Gastrocnemius medialis (tissue), 4 donors: ENCODE measurements at places on chromosomes 7 and 10. TPM values are rescaled to one million over a fixed set of nuclear protein-coding genes. Genes with fewer than 3 reads are reported as not detected.

Gene FAM24B
- total RNA-seq, result not detected

Gene KCNMA1
- total RNA-seq, result 96.5 TPM

Gene PNLIPRP2
- total RNA-seq, result not detected

Gene FMC1
- total RNA-seq, result 32.5 TPM

Gene CYP3A7
- 0.26 TPM for total RNA-seq

Gene COL13A1
- 2.3 TPM for total RNA-seq

Gene TMEM236
- 0.71 TPM for total RNA-seq

Gene NODAL
- not detected for total RNA-seq

Gene MRM2
- 41.7 TPM for total RNA-seq

Gene GPR26
- total RNA-seq, result not detected

GRCh38 chr7:37356911-37357636 lies 91.6 kb downstream of the ELMO1 start:
- H3K36me3 ChIP-seq, result no peaks in the 10 kb centered on the region
- peak overlapping the region; percentile 74 for H3K27ac ChIP-seq
- DNase-seq, result no peak
- H3K4me1 ChIP-seq, result peaks cover 37% of the 10 kb centered on the region

DNA sequence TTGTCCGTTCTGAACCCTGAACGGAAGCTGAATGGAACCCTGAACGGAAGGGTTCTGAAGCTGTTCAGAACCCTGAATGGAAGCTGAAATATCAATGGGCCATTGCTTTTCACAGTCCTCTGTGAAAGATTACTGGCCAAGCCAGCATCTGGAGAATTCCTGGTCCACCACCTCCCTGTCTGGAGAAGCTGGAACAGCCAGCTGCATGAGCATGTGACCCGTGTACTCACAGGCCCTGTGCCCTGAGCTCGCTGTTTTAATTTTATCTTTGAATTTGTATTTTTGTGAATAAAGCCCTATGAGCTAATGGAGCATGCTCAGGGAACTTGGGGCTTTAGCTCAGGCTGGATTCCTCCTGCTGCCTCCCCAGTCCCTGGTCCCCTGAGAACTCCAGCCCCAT lies 37.2 kb downstream of the HTRA1 start:
- H3K4me1 ChIP-seq, result peaks cover 18% of the 10 kb centered on the region
- no peaks in the 10 kb centered on the region for H3K27me3 ChIP-seq
- no peak for DNase-seq
- no peak overlapping the region for H3K4me3 ChIP-seq

GRCh38 chr7:141045126-141045841 lies 28.6 kb upstream of the TMEM178B start:
- H3K4me3 ChIP-seq, result no peak overlapping the region
- H3K27ac ChIP-seq, result no peak overlapping the region
- H3K36me3 ChIP-seq, result no peaks in the 10 kb centered on the region
- DNase-seq, result no peak
- no peaks in the 10 kb centered on the region for H3K27me3 ChIP-seq
- no peaks in the 10 kb centered on the region for H3K4me1 ChIP-seq

DNA sequence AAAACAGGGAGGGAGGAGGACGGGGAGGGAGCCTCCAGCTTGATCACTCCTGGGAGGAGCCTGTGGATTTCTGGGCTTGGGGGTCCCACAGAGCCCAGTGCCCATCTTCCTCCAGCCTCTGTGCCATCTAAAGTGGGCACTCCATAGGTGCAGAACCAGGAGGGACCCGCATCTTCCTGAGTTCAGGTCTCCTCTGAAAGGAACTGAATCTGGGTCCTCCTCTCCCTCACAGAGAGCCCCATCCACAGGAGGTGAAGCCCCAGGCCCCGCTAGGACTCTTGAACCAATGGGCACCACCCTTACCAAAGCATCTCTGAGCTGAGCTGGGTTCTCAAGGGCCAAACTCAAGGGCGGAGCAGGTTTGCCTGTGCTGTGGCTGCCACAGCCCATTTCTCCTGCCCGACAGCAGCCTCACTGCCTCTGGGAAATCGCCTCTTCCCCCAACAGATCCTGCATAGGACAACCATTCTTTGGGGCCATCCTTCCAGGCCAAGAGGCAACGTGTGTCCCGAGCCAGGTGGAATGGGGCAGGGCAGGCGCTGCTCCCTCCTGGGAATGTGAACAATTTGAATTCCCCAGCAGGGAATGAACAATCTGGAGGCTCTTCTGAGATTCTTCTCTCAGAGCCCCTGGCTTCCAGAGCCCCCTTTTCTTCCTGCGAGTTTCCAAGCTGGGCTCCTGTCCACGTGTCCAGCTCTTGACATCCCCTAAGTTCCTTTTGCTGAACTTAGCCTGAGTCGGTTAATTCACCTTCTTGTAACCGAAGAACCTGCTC lies 411.0 kb upstream of the FOXK1 start:
- DNase-seq, result no peak
- H3K27ac ChIP-seq, result no peak overlapping the region
- H3K27me3 ChIP-seq, result no peaks in the 10 kb centered on the region
- H3K4me1 ChIP-seq, result no peaks in the 10 kb centered on the region
- no peak overlapping the region for H3K4me3 ChIP-seq

- no peak overlapping the region for H3K27ac ChIP-seq
- H3K4me3 ChIP-seq, result no peak overlapping the region
- no peaks in the 10 kb centered on the region for H3K27me3 ChIP-seq
These were observed 155.2 kb upstream of the GNAI1 start for GRCh38 chr7:79979437-79979836.

DNA sequence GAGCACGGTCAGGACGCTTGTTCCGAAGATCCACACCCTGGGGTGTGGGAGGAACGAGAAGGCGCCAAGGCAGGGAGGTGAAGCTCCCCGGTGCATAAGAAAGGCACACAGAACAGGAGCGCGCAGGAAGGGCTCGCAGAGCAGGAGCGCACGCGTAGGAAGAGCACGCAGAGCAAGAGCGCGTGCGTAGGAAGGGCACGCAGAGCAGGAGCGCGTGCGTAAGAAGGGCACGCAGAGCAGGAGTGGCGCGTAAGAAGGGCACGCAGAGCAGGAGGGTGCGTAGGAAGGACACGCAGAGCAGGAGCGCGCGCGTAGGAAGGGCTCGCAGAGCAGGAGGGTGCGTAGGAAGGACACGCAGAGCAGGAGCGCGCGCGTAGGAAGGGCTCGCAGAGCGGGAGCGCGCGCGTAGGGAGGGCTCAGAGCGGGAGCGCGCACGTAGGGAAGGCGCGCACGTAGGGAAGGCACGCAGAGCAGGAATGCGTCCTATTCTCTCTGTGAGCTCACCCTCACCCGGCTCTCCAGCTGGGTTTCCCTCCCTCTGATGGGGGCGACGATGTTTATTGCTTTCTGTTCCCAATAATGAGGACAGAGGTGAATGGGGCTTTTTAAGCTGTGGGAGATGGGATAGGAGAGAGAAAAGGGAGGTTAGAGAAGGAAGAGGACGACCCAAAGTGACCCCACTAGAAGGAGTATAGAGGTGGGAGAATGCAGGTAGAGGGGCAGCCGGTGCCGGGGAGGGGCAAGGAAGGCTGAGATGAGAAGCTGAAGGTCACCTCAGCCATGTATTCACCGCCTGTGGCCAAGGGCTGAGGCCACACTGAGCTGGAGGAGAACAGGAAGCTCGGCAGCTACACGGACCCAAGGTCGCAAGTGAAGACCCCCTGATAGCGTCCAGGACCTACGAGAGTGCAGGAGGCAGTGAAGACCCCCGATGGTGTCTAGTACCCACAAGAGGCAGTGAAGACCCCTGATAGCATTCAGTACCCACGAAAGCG lies 423.2 kb downstream of the PTPRN2 start:
- no peak overlapping the region for H3K27ac ChIP-seq
- no peaks in the 10 kb centered on the region for H3K4me1 ChIP-seq
- no peaks in the 10 kb centered on the region for H3K36me3 ChIP-seq
- DNase-seq, result no peak

DNA sequence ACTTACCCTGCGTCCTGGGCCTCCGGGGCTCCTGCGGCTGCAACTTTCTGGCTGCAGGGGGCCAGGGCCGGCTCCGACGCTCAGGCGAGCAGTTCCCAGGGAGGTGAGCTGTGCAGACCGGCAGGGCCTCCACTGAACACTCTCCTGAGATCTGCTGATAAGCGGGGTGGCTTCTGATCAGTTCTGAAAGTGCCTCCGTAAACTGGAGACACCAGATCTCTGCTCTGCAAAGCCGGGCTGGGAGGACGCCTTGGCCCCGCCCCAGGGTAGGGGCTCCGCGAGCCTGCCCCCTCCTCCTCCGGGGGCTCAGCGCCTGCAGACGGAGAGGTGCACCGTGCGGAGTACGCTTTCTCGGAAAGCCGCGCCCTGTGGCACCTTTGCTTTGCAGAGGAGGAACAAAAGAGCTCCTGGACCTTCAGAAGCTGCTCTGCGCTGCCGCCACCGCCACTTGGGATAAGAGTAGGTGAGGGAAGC lies 141.3 kb upstream of the VKORC1L1 start:
- no peaks in the 10 kb centered on the region for H3K4me1 ChIP-seq
- H3K27me3 ChIP-seq, result no peaks in the 10 kb centered on the region
- H3K4me3 ChIP-seq, result no peak overlapping the region
- no peaks in the 10 kb centered on the region for H3K36me3 ChIP-seq
- DNase-seq, result no peak
- H3K27ac ChIP-seq, result no peak overlapping the region

DNA sequence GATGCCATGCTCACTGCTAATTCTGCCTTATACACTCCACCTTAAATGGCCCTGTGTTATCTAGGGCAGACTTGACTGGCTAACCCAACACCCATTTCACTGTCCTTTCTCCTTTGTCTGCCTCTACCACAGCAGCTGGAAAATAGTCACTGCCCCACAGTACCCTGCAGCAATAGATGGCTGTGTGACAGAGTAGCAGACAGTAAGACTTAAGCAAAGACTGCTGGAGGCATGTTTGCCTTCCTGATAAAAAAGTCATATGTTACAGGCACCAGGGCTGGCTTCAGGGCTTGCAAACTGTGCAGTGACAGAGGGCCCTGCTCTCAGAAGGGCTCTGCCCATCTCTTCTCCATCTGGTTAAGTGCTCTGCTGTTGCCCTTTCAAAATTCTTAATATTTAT lies 332.6 kb upstream of the GHITM start:
- H3K36me3 ChIP-seq, result no peaks in the 10 kb centered on the region
- H3K27me3 ChIP-seq, result no peaks in the 10 kb centered on the region
- H3K27ac ChIP-seq, result no peak overlapping the region

DNA sequence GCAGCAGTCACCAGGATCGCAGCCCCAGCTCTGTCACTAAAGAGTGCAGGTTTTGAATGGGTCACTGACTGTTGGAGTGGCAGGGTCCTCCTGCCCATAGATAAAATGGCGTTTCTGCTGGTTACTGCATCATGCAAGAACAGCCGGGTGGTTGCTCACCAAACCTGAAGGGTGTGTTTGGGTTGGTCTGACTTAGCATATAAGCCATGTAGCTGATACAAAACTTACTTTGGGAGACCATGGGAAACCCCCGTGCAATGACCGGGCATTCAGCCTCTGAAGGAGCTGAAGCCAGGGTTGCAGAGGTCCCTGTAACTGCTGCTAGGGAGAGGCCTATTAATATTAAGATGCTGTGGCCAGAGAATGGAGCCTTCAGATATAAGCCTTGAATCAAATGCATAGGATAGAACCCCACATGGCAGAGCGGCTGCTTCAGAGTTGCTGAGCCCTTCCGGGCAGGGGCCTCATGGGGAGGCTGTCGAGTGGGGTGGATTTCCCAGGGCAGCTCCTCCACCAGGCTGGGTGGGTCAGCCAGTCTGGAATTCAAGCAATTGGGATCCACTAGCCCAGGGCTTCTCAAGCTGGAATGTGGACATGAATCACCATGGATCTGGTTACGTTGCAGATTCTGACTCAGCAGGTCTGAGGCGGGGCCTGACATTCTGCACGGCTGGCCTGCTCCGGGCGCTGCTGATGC lies 70.9 kb upstream of the CTBP2 start:
- H3K36me3 ChIP-seq, result no peaks in the 10 kb centered on the region
- no peak overlapping the region for H3K27ac ChIP-seq
- H3K27me3 ChIP-seq, result no peaks in the 10 kb centered on the region
- DNase-seq, result peak; percentile 16
- no peak overlapping the region for H3K4me3 ChIP-seq

DNA sequence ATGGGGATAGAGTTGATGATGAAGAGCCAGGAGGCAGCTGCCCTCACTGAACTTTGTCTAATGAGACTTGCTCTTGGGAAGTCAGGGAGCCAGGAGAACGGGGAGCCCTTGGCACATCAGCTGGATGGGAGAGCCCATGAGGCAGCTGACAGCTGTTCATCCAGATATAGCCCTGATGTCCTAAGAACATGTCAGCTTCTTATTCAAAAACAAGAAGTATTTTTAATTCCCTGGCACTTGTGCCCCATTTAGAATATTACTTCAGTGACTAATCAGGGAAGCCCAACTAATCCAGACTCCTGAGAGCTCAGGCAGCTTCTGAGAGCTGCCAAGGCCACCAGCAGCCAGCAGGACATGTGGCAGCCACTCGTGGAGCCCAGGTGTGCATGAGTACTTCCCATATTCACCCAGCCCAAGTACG lies 363.4 kb downstream of the GRID1 start:
- H3K27me3 ChIP-seq, result no peaks in the 10 kb centered on the region
- H3K4me1 ChIP-seq, result peaks cover 12% of the 10 kb centered on the region
- no peaks in the 10 kb centered on the region for H3K36me3 ChIP-seq
- H3K4me3 ChIP-seq, result no peak overlapping the region
- peak overlapping the region; percentile 40 for H3K27ac ChIP-seq
- DNase-seq, result peak; percentile 53

DNA sequence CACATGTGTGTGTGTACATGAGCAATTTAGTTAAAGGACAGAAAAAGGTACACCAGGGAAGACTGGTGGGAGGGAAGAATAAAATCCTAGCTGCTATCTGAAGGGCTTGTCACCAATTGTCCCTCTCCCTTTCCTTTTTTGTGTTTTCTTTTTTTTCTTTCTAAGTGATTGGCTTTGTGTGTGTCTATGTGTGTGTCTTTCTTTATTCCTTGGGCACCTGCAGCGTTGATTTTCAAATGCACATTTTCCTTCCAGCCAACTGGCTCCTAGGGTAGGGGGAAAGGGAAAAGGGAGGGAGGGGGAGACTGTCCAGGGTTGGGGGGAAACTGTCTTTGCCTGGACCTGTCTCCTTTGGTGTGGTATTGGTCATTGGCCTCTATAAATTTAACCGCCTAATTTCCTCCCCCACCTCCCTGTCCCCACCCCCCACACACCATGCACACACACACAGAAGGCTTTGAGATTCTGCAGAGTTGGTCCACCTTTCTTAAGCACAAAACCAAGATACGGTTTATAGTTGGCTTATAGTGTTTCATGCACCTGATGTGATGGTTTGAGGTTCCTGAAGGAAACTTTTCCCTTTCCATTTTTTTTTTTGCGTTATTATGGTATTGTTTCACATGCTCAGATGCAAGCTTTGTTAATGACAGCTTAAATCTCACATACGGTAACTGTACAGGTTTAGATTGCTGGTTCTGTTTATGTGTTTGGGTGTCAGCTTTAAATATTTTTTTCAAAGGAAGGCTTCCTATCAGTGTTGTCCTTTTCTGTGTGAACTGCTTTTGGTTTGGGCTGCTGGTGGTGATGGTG lies 2.6 kb downstream of the AUTS2 start:
- peaks cover 10% of the 10 kb centered on the region for H3K4me1 ChIP-seq
- no peaks in the 10 kb centered on the region for H3K27me3 ChIP-seq
- peak overlapping the region; percentile 87 for H3K4me3 ChIP-seq
- no peaks in the 10 kb centered on the region for H3K36me3 ChIP-seq
- H3K27ac ChIP-seq, result no peak overlapping the region

GRCh38 chr10:103969436-103969835 lies 2.5 kb downstream of the SLK start:
- peak overlapping the region; percentile 71 for H3K4me3 ChIP-seq
- peak overlapping the region; percentile 48 for H3K27ac ChIP-seq
- peaks cover 37% of the 10 kb centered on the region for H3K4me1 ChIP-seq
- H3K36me3 ChIP-seq, result no peaks in the 10 kb centered on the region
- no peaks in the 10 kb centered on the region for H3K27me3 ChIP-seq
- no peak for DNase-seq
